ENCODE measurements at places on chromosomes 7 and 10.
A peak's percentile ranks its signal among the peaks of the same experiment; 100 is the strongest.

DNA sequence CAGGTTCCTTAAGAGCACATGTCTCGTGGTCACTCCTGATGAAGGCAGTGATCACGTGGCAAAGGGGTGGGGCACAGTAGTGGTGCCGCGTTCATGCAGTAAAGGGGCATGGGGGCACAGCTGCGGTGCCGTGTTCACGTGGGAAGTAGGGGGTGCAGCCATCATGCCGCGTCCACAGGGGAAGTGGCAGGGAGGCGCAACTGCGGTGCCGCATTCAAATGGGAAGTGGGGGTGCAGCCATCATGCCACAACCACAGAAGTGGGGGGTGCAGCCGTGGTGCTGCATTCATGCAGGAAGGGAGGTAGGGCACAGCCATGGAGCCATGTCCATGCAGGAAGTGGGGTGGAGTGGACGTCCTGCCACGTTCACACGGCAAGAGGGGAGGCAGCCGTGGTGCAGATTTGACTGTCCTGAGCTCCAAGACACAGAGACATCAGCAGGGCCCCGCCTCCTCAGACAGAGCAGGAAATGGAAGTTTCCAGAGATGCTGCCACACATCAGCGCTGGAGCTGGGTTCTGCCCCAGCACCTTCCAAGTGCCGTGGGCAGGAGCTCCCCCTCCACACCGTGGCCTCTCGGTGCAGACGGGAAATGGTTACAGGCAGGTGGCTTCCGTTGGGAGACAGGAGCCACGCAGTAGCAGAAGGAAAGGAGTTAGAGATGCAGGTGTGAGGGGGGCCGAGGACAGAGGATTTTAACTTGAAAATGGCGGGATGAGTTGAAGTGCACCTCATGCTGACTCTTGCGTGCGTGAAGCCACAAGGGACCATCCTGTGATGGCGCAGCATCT, 95.0 kb upstream of the DDC start:
- H3K4me3 ChIP-seq: peak overlapping the region; percentile 75
- no peaks in the 10 kb centered on the region for H3K27me3 ChIP-seq
- H3K36me3 ChIP-seq: peaks cover 3% of the 10 kb centered on the region

GRCh38 chr10:73867871-73868631, 6.3 kb downstream of the CAMK2G start:
- peak overlapping the region; percentile 56 for H3K27ac ChIP-seq
- H3K4me3 ChIP-seq: no peak overlapping the region
- peaks cover 17% of the 10 kb centered on the region for H3K36me3 ChIP-seq
- no peak for DNase-seq

- peaks cover 16% of the 10 kb centered on the region for H3K27me3 ChIP-seq
- no peak for DNase-seq
- no peak overlapping the region for H3K4me3 ChIP-seq
- H3K36me3 ChIP-seq: no peaks in the 10 kb centered on the region
Measured at GRCh38 chr7:93047514-93048099, 70.2 kb downstream of the SAMD9 start.

DNA sequence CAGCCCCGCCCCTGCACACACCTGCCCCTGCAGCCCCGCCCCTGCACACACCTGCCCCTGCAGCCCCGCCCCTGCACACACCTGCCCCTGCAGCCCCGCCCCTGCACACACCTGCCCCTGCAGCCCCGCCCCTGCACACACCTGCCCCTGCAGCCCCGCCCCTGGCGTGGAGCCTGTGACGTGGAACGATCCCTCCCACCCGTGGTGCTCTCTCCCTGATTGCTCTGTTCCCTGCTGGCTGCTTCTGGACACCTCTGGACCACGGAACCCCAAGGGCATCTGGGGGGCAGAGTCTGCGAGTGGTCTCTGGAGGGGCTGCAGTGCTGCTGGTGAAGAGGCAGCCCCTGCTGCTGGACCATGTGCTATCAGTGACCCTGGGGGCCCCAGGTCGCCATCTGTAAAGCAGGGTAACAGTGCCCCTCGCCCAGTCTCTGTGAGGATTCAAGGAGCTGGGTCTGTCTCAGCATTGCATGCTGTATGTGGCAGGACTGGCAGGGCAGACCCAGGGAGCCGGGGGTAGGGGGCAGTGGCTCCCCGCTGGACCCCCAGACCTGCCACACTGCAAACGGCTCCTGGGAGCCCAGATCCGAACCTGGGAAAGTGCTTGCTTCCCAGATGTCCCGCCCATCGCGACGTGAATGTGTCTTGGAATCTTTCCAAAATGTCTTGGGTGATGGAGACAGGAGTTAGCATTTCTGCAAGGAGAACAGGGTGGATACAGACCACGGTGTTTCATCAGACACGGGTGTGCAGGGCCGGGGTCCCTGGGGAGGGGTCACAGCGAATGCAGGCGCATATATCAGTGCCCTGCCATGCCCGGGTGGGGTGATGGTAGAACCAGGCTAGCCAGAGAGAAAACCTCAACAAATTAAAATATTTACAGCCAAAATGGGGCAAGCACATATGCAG, 27.9 kb upstream of the NKX6-2 start:
- H3K4me3 ChIP-seq: no peak overlapping the region
- DNase-seq: no peak
- H3K27me3 ChIP-seq: peaks cover 19% of the 10 kb centered on the region

DNA sequence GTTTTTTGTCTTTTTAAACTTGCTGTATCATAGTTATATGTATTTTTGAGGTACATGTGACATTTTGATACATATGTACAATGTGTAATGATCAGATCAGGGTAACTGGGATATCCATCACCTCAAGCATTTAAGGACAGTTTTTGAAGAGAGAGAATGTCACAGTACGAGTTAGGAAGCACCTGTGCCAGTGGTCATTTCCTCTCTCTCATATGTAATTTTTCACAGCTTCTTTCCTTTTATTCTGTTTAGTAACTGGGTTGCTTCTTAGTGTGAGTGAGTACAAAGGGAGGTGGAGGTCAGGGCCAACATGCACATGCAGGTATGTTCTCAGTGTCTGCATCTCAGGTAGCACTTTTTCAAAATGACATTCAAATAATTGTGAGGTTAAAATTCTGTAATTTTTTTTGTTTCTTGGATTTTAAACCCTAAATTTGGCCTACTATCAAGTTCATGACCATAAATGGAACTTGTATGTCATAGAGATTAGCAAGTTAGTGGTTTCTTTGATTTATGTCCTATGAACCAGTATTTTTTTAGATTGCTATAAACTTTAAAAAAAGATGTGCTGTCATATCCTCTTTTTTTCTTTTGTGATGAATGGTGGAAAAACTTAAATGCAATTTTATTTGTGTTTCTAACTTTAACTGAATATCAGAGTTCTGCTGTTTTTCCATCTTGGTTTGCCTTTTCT, 42.7 kb downstream of the SNX10 start:
- no peaks in the 10 kb centered on the region for H3K27me3 ChIP-seq
- H3K4me1 ChIP-seq: peaks cover 53% of the 10 kb centered on the region
- H3K36me3 ChIP-seq: peaks cover 27% of the 10 kb centered on the region
- H3K27ac ChIP-seq: peak overlapping the region; percentile 91
- DNase-seq: no peak
- H3K4me3 ChIP-seq: peak overlapping the region; percentile 80

GRCh38 chr7:92880212-92881090, 44.1 kb upstream of the CDK6 start:
- peaks cover 14% of the 10 kb centered on the region for H3K4me1 ChIP-seq
- H3K27me3 ChIP-seq: no peaks in the 10 kb centered on the region
- H3K4me3 ChIP-seq: no peak overlapping the region
- DNase-seq: no peak
- no peaks in the 10 kb centered on the region for H3K36me3 ChIP-seq

DNA sequence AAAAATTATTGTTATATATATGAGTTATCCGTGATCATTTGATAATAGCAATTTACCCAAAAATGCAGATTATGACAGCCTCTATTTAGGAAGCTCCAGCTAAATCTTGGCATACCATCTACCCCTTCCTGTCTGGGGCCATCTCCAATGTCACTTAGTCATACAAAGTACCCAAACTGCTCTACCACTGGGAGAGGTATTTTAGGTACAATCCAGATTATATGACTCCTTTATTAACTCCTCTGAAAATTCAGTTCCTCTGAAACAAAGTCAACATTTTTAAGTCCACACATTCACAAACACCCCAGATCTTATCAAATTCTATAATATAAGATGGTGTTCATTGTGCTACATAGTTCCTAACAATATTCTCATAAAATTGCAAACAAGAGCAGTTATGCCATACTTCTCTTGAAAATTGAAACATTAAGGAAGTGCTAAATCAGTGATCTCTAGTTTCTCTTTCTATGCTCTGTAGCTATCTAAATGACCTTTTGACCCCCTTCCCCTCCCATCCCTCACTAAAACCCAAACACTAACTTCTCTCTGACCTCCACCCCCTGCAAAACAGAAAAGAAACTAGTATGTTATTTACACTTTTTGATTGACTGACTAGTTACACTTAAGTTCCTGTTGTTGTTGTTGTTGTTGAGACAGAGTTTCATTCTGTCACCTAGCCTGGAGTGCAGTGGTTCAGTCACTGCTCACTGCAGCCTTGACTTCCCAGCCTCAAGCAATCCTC, 16.4 kb downstream of the HOXA1 start:
- H3K27ac ChIP-seq: no peak overlapping the region
- H3K4me3 ChIP-seq: no peak overlapping the region
- peaks cover 5% of the 10 kb centered on the region for H3K27me3 ChIP-seq
- no peaks in the 10 kb centered on the region for H3K36me3 ChIP-seq
- H3K4me1 ChIP-seq: peaks cover 15% of the 10 kb centered on the region

GRCh38 chr10:109306698-109307097, 616.6 kb downstream of the XPNPEP1 start:
- DNase-seq: no peak
- no peak overlapping the region for H3K27ac ChIP-seq
- H3K4me3 ChIP-seq: no peak overlapping the region
- no peaks in the 10 kb centered on the region for H3K27me3 ChIP-seq
- H3K36me3 ChIP-seq: no peaks in the 10 kb centered on the region

- no peaks in the 10 kb centered on the region for H3K36me3 ChIP-seq
- H3K4me3 ChIP-seq: no peak overlapping the region
- no peaks in the 10 kb centered on the region for H3K4me1 ChIP-seq
Measured at GRCh38 chr7:124747072-124747471, 18.5 kb downstream of the GPR37 start.
